Peyer's patch (tissue), 4 donors: ENCODE measurements at places on chromosomes 1 and 21. TPM values are rescaled to one million over a fixed set of nuclear protein-coding genes. Genes with fewer than 3 reads are reported as not detected.

The ST3GAL3 gene
- total RNA-seq: 19.0 TPM

The PLPP3 gene
- total RNA-seq: 63.7 TPM

The CD58 gene
- 46.4 TPM for total RNA-seq

GRCh38 chr1:156643778-156644092 is 1.8 kb downstream of the BCAN start:
- DNase-seq: no peak

GRCh38 chr1:156102633-156103511 is 11.6 kb upstream of the LMNA start:
- no peak for DNase-seq
